Hematopoietic multipotent progenitor cell (in vitro differentiated cells): ENCODE measurements at places on chromosomes 16 and 17. TPM values are rescaled to one million over a fixed set of nuclear protein-coding genes. Genes with fewer than 3 reads are reported as not detected.
A peak's percentile ranks its signal among the peaks of the same experiment; 100 is the strongest.

- no peak for DNase-seq
These were observed 29.2 kb upstream of the SLC38A10 start for GRCh38 chr17:81324177-81324850.

- DNase-seq, result no peak
These were observed 8.2 kb downstream of the MYH3 start for GRCh38 chr17:10648956-10649355.

GRCh38 chr16:88541831-88542616 lies 28.2 kb upstream of the ZC3H18 start:
- DNase-seq, result no peak

- DNase-seq, result no peak
These were observed 698 bp downstream of the CD300C start for GRCh38 chr17:74544991-74545842.

- no peak for DNase-seq
These were observed 71.4 kb upstream of the ARL4D start for GRCh38 chr17:43327421-43327820.

The ABCC6 gene
- 1.6 TPM for total RNA-seq

GRCh38 chr17:37702598-37702997 lies 42.3 kb downstream of the HNF1B start:
- no peak for DNase-seq

The TIMP2 gene
- total RNA-seq, result 29.6 TPM

DNA sequence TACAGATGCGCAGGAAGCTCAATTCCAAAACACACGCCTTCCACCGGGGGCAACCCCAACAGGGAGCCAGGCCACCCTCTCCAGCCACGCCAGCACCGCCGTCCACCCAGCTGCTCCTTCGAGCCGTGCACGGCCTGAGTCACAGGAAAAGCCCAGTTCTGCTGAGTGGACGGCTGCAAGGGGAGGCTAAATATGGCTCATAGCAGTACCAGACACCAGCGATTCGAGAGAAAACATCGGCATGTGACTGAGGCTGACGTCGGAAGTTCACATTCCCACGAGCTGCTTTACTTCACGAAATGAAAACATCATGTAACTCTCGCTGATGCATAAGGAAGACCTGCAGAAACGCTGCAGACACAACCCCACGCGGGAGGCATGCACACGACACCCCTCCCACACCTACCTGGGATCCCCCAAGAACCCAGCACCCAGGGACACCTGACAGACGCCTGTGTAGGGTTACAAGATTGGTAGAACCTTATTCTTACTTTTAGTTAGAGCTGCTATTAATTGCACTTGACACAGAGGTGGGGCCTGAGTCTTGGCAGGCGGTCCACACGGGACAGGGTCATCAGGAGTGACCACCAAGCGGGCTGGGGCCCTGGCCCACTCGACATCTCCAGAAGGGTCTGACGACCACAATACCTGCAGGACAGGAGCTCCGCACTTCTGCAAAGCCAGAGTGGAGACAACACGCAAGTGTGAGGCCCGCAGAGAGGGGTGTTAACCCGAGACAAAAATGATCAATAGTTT lies 116.8 kb downstream of the ANKRD11 start:
- no peak for DNase-seq

- DNase-seq, result no peak
These were observed 6.1 kb upstream of the HEATR3 start for GRCh38 chr16:50059669-50060068.

- DNase-seq, result no peak
These were observed 7.6 kb upstream of the LCAT start for GRCh38 chr16:67951485-67951884.

The ZNF423 gene
- 0.81 TPM for total RNA-seq

DNA sequence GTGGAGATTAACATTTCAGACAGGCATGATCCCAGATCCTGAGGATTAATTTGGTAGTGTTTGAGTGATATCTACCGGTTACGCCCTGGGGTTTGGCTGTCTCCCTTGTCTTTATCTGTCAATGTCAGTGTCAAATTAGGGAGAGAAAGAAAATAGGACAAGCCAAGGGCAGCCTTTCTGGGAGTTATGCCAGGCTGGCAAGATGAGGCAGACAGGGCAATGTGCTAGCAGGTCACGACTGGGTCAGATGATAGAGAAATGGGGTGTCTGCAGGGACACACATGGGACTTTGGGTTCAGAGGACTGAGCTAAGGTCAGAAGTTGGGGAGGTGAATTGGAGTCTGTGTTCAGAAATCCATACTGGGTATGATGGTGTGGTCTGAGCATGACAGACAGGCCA lies 27.4 kb upstream of the LYRM9 start:
- no peak for DNase-seq

GRCh38 chr17:58521680-58522079 lies 7.2 kb upstream of the MTMR4 start:
- no peak for DNase-seq

DNA sequence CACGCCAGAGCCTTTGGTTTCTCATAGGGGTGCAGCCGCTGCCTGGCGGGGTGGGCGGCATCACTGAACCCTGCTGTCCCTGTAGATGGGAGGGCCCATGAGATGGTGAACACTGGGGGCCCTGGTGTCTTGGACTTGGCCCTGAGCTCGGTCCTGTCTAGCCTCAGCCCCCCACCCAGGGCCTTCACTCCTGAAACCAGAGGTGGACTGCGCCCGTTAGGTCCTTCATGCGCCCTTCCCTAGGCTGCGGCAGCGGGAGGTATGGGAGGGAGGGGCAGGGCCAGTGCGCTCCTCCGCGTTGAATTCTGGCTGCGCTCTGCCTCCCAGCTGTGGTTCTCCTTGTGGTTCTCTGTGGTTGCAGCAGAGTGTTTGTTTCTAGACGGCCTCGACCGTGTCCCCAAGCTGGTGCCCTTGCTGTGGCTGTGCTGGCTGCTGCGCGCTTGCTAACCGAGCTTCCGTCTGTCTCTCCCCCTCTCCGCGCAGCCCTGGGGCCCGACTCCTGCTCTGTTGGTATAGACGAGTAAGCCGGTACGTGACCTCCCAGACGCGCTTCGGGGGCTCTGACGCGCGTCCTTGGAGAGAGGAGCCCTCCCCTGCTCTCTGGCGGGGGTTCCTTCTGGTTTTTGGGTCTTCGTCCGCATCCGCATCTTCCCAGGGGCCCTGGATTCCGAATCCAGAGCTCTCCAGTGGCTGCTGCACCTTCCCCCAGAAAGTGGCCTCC lies 7.4 kb upstream of the NUDT16L1 start:
- no peak for DNase-seq

DNA sequence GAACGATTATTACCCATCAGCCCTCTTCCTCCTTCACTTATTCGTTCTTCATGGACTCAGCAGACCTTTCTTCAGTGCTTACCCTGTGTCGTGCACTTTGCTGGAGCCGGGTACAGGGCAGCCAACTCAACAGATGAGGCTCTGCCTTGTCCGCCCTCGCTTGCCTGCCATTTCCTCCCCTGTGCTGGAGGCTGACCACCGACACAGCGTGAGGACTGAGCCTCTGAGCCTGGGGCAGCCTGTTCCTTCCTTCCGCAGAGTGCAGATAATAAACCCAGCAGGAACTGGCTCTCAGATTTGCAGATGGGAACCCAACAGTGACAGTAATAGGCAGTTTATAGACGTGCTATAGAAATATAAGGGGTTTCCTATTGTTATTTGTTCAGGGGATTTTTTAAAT lies 7.0 kb upstream of the SLC39A11 start:
- DNase-seq, result peak; percentile 5

GRCh38 chr16:8537691-8538342 lies 52.5 kb downstream of the TMEM114 start:
- DNase-seq, result no peak

- DNase-seq, result no peak
These were observed 6.2 kb downstream of the IL32 start for GRCh38 chr16:3071655-3072054.

DNA sequence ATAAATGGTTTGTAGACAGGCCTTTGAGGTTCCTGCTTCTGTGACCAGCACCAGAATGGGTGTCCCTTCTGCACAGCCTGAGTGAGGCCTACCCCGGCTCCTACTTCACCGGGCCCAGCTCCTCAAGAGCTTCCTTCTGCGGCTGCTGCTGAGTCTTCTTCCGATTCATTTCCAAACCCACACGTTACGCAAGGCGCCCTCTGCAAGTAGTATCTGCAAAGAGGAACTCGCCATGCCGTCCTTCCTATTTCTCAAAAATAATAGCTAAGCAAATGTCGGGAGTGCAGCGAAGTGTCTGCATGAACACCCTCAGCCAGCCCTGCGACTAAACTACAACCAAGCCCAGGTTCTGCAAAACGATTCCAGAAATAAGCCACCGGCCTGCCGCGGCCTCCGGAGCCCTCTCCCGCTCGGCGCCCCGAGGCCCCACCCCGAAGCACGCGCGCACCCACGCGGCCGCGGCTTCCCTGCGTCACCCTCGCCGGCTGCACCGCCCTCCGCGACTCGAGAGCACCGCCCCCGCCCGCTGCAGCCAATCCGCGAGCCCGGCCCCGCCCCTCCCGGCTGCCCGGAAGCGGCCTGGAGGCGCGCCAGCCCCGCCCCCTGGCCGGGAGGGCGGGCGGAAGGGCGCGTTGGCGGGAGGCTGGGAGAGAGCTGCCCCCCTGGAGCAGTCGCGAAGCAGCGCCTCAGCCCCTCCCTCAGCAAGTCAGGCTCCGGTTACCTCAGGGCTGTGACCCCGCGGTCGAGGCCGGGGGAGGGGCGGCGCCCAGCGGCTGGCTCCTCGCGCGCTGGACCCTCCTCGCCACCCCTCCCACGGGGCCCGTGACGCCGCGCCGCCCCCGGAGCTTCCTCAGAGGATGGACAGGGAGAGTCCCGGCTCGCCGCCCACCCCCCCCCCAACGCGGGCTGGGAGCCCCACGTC lies 8.3 kb downstream of the MNT start:
- DNase-seq, result peak; percentile 96

DNA sequence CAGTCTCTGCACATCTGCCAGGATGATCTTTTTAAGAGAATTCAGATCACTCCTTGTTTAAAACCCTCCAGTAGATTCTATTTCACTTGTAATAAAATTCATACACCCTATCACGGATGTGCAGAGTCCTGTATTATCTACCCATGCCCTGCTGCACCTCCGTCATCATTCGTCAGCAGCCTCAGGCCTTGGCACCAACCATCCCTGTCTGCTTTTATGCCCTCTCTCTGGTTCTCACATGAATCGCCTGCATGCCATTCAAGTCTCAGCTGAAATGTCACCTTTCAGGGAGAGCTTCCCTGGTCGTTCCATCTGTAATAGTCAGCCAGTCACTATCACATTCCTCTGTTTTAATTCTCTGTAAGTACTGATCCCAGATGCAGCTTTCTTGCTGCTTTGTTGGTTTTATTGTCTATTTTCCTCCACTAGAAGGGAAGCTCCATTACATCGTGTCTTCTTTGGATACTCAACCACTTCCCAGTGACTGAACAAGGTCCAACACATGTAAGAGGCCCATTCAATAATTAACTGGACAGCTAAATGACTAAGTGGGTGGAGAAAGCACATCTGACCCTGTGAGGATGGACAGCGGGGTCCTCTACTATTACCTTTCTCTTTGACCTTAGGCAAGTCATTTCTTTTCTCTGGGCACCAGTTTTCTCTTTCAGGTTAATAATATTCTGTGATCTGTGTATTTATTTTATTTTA lies 81.2 kb upstream of the GOT2 start:
- DNase-seq, result no peak

The NAA38 gene
- total RNA-seq, result 97.8 TPM

DNA sequence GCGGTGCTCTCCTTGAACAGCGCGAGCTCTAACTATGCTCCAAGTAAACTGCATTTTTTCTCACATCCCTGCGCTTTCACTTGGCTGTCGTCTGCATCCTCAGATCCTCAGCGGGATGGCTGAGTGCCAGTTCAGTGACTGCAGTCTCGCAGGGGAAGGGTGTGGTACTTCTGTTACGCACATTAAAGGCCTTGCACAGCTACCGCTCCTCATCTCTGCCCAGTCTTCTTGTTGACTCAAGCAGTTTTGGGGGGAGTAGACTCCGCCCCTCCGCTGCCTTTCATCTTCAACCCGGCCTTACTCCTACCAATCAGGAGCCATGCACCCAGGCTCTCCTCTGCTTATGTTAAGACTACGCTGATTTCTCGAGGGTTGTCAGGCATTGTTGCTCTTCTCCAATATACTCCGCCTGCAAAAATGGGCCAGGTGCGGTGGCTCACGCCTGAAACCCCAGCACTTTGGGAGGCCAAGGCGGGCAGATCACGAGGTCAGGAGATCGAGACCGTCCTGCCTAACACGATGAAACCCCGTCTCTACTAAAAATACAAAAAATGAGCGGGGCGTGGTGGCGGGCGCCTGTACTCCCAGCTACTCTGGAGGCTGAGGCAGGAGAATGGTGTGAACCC lies 10.0 kb downstream of the ATP5PD start:
- peak; percentile 76 for DNase-seq

The ANKFN1 gene
- under 0.01 TPM for total RNA-seq

DNA sequence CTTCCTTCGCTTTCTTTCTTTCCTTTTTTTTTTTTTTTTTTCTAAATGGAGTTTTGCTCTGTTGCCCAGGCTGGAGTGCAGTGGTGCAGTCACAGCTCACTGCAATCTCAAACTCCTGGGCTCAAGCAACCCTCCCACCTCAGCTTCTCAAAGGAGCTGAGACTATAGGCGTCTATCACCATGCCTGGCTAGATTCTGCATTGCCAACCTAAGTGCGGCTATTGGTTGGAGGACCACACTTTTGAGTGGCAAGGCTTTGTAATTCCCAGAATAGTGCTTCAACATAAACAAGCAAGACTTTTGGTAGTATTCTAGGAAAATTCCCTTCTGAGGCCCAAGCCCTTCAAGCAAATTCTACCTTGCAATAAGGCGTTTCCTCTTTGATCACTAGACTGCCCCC lies 107.8 kb downstream of the YPEL2 start:
- no peak for DNase-seq

DNA sequence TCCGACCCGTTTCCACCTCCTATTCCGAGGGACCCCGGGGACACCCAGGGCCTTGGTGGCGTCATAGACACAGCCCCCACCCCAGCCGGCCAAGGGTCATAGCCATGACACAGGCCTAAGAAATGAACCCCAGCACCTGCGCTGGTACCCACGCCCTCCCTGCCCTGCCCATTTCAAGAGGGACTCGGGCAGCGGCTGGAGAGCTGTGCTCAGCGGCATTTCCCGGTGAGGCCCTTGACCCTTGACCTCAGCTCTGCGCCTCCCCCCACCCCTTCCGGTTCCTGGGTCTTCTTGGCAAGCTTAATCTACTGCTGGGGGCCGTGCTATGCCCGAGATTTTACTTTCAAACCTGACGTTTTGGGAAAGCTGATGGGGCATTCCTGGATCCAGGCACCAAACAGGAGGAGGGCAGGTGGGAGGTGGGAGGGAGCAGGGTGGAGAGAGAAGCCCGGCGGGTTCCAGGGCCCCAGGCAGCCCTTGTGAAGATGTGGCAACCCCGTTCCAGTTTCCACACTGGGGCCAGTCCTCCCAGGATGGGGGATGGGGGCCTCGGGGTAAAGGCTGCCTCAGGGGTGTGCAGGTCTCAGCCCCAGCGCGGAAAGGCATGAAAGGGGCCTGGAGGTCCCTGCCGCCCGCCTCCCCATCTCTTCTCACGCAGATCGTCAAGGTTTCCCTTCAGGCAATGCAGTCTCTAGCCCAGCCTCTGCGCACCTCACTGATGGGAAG lies at the start of gene SLC22A31:
SLC22A31 (minus strand) TSS at position 414 of the 726 bp plus-strand sequence; CDS start at position 378, 36 bp downstream.
- no peak for DNase-seq

- DNase-seq, result peak; percentile 26
These were observed at the start of gene CHD9NB for GRCh38 chr16:53052519-53053501. Gene CHD9NB, minus strand, starts transcription at chr16:53052897. Its CDS starts 8,739 bp downstream, at chr16:53044158.
